Activated CD4-positive, alpha-beta memory T cell treated with anti-CD3 and anti-CD28 coated beads for 36 hours (primary cell): ENCODE measurements at places on chromosomes 2 and 18. TPM values are rescaled to one million over a fixed set of nuclear protein-coding genes. Genes with fewer than 3 reads are reported as not detected.

DNA sequence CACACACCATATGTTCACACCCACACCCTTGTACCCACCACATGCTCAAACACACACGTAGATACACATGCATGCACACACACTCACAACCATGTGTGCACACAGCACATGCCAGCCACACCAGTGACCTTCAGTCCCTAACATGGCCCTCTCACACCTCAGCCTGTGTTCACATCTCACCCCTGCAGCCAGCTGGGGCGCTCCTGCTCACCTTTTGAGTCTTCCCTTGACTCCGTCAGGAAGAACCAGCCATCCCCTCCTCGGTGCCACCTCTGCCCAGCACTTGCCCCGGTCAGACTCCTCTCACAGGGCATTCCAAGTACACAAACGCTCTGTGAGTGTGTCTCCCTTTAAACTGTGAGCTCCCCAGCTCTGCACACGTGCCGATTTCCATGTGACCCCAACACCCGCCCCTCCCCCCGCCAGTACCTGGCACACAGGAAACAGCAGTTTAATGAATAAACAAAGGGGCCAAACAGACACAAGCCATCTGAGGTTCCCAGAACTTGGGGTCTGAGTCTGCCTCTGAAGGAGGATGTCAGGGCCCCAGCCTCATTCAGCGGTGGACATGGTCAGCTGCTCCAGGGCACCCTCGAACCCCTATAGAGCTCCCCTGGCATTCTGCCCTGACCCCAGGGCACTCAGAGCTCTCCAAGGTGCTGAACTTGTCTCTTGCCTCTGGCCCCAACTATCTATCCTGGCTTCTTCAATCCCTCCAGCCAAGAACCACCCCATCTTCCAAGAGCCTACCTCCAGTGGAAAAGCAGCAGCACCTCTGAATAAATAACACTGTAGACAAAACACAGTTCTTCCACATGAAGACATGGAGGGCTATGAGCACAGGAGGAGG, 252.9 kb downstream of the ATAD2B start:
- H3K27me3 ChIP-seq, result no peaks in the 10 kb centered on the region
- no peak overlapping the region for H3K4me3 ChIP-seq
- DNase-seq, result no peak
- H3K36me3 ChIP-seq, result no peaks in the 10 kb centered on the region

Gene LOXHD1
- total RNA-seq, result not detected

DNA sequence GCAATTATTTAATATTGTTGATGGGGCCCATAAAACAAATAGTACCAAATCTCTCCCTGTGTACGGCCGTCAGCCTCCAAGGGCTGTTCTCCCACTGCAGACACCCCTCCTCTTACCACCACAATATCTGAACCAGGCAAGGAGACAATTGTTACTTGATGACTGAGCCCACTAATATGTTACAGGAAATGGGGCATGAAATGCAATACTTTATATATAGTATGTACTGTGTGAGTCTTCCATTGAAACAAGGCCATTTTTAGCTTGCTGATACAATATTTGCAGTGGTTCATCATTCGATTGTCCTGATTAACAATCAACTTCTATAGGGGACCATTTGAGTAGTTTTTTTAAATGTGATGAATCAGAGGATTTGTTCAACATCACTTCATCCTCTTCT, 307.3 kb downstream of the GBX2 start:
- no peak overlapping the region for H3K27ac ChIP-seq
- H3K36me3 ChIP-seq, result no peaks in the 10 kb centered on the region
- H3K4me3 ChIP-seq, result no peak overlapping the region
- no peak for DNase-seq

Gene SOWAHC
- total RNA-seq, result 0.97 TPM

- peaks cover 45% of the 10 kb centered on the region for H3K36me3 ChIP-seq
- no peak overlapping the region for H3K27ac ChIP-seq
- H3K27me3 ChIP-seq, result no peaks in the 10 kb centered on the region
These were observed 58.7 kb downstream of the ABCG8 start for GRCh38 chr2:43897492-43897891.

Gene C2orf92
- total RNA-seq, result 4.8 TPM

GRCh38 chr2:45172142-45172541, 162.9 kb upstream of the SIX2 start:
- H3K27me3 ChIP-seq, result peaks cover 51% of the 10 kb centered on the region
- H3K4me1 ChIP-seq, result peaks cover 4% of the 10 kb centered on the region
- no peak for DNase-seq
- no peak overlapping the region for H3K27ac ChIP-seq

GRCh38 chr2:146678516-146678915, 1166.3 kb upstream of the ACVR2A start:
- H3K36me3 ChIP-seq, result no peaks in the 10 kb centered on the region
- H3K4me1 ChIP-seq, result no peaks in the 10 kb centered on the region
- no peak for DNase-seq
- H3K27me3 ChIP-seq, result no peaks in the 10 kb centered on the region

DNA sequence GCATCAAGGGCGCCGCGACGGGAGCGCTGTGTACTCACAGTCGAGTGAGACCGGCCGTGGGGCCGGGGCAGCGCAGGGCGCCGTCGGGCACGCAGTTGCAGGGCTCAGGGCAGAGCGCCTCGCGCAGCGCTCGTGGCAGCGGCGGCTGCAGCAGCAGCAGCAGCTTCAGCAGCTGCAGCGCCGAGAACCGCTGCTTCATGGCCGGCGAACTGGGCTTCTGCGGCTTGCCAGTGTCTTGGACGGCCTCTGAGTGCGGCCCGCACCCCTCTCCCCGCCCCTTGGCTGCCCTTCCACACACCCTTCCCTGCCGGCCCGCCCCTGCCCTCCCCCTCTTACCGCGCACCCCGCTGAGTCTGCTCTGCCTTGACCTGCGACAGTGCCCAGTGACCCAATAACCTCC, at the start of gene LHCGR:
Gene LHCGR, minus strand, starts transcription at position 252 of the 400 bp plus-strand sequence. Its CDS starts 53 bp downstream, at position 199.
- no peaks in the 10 kb centered on the region for H3K4me1 ChIP-seq
- no peaks in the 10 kb centered on the region for H3K36me3 ChIP-seq
- DNase-seq, result no peak
- peaks cover 18% of the 10 kb centered on the region for H3K27me3 ChIP-seq

- no peaks in the 10 kb centered on the region for H3K27me3 ChIP-seq
- H3K4me3 ChIP-seq, result peak overlapping the region; percentile 94
- peak overlapping the region; percentile 84 for H3K27ac ChIP-seq
- H3K4me1 ChIP-seq, result peaks cover 36% of the 10 kb centered on the region
- H3K36me3 ChIP-seq, result peaks cover 19% of the 10 kb centered on the region
- DNase-seq, result peak; percentile 73
These were observed 302 bp downstream of the TXNL4A start for GRCh38 chr18:79988071-79988450.

Gene ASAP2
- 0.97 TPM for total RNA-seq

Gene NEURL3
- total RNA-seq, result 1.1 TPM

Gene ACTG2
- not detected for total RNA-seq

GRCh38 chr18:13370995-13371625, 152.6 kb downstream of the LDLRAD4 start:
- H3K36me3 ChIP-seq, result no peaks in the 10 kb centered on the region
- peak; percentile 4 for DNase-seq
- peaks cover 50% of the 10 kb centered on the region for H3K4me1 ChIP-seq
- no peak overlapping the region for H3K27ac ChIP-seq
- no peaks in the 10 kb centered on the region for H3K27me3 ChIP-seq

DNA sequence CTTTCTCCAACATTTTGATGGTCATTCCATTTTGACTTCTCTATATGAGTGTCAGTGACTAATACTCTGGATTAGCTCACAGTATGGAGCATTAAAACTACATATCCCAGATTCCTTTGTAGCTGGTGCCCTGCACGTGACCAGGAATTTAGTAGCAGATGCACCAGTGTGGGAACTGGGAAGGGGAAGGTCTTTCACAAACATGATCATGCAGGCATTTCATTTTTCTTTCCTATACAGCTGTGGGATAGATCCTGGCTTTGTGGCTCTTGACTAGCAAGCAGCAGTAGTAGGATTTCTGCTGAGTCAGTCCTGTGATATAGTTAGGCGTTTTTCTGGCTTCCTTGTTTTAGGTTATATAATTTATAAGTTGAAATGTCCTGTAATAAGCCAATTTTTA, 971.0 kb upstream of the CDH2 start:
- no peak for DNase-seq
- no peak overlapping the region for H3K27ac ChIP-seq
- H3K4me1 ChIP-seq, result no peaks in the 10 kb centered on the region
- no peaks in the 10 kb centered on the region for H3K36me3 ChIP-seq
- no peak overlapping the region for H3K4me3 ChIP-seq

GRCh38 chr2:169702996-169703395, 8.7 kb downstream of the PHOSPHO2 start:
- no peak for DNase-seq
- no peaks in the 10 kb centered on the region for H3K4me1 ChIP-seq
- no peak overlapping the region for H3K27ac ChIP-seq
- H3K27me3 ChIP-seq, result no peaks in the 10 kb centered on the region
- no peak overlapping the region for H3K4me3 ChIP-seq

- H3K4me3 ChIP-seq, result no peak overlapping the region
- peaks cover 45% of the 10 kb centered on the region for H3K36me3 ChIP-seq
- H3K27me3 ChIP-seq, result no peaks in the 10 kb centered on the region
- no peak for DNase-seq
- no peak overlapping the region for H3K27ac ChIP-seq
These were observed 4.8 kb downstream of the GCFC2 start for GRCh38 chr2:75705921-75706320.

DNA sequence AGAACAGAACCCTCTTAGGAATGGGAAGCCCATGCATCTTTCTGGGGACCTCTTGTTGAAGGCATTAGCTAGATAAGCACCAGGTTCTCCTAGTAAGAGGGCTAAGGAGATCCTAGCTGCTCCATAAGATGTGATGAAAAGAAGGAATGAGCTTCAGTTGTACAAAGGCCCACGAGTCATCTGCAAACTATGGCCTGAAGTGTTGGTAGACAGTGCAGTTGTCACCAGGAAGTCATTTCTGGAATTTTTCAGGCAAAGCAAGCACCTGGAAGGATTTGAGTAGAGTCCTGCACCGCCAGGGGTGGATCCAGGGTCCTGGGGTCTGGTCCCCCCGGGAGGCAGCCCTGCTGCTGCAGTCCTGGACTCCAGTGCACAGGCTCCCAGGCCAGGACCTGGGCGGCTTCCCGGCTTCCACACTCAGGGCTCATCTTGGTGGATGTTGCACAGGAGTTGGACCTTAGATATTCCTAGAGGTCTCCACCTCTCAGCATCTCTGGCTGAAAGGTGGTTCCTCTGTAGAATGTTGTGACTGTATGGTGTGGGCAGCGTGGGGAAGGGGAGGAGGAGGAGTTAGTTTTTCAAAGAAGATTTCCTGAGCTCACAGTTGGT, 85.3 kb downstream of the LDLRAD4 start:
- no peak overlapping the region for H3K27ac ChIP-seq
- no peak for DNase-seq
- no peaks in the 10 kb centered on the region for H3K27me3 ChIP-seq
- no peaks in the 10 kb centered on the region for H3K36me3 ChIP-seq

- H3K27ac ChIP-seq, result peak overlapping the region; percentile 95
- peaks cover 69% of the 10 kb centered on the region for H3K4me1 ChIP-seq
- peaks cover 53% of the 10 kb centered on the region for H3K36me3 ChIP-seq
- peak; percentile 43 for DNase-seq
- no peaks in the 10 kb centered on the region for H3K27me3 ChIP-seq
These were observed 33.7 kb upstream of the WIPF1 start for GRCh38 chr2:174631009-174631981.

GRCh38 chr2:10159086-10159485, 36.5 kb downstream of the RRM2 start:
- H3K27ac ChIP-seq, result no peak overlapping the region
- H3K4me1 ChIP-seq, result peaks cover 8% of the 10 kb centered on the region
- DNase-seq, result no peak
- H3K4me3 ChIP-seq, result peak overlapping the region; percentile 25
- peaks cover 8% of the 10 kb centered on the region for H3K36me3 ChIP-seq
- no peaks in the 10 kb centered on the region for H3K27me3 ChIP-seq

GRCh38 chr2:64234150-64234549, 89.9 kb upstream of the PELI1 start:
- peaks cover 6% of the 10 kb centered on the region for H3K4me1 ChIP-seq
- peaks cover 6% of the 10 kb centered on the region for H3K36me3 ChIP-seq
- H3K27ac ChIP-seq, result no peak overlapping the region
- DNase-seq, result no peak
- H3K4me3 ChIP-seq, result no peak overlapping the region

GRCh38 chr2:189659734-189660133, 1.5 kb upstream of the ASNSD1 start:
- H3K36me3 ChIP-seq, result peaks cover 3% of the 10 kb centered on the region
- H3K4me1 ChIP-seq, result peaks cover 48% of the 10 kb centered on the region
- peak overlapping the region; percentile 40 for H3K27ac ChIP-seq
- no peak for DNase-seq
- H3K27me3 ChIP-seq, result no peaks in the 10 kb centered on the region

- no peaks in the 10 kb centered on the region for H3K4me1 ChIP-seq
- no peaks in the 10 kb centered on the region for H3K36me3 ChIP-seq
- no peaks in the 10 kb centered on the region for H3K27me3 ChIP-seq
- H3K4me3 ChIP-seq, result no peak overlapping the region
- H3K27ac ChIP-seq, result no peak overlapping the region
- no peak for DNase-seq
These were observed 11.0 kb upstream of the GAREM2 start for GRCh38 chr2:26161926-26162325.

Gene NT5DC4
- not detected for total RNA-seq

DNA sequence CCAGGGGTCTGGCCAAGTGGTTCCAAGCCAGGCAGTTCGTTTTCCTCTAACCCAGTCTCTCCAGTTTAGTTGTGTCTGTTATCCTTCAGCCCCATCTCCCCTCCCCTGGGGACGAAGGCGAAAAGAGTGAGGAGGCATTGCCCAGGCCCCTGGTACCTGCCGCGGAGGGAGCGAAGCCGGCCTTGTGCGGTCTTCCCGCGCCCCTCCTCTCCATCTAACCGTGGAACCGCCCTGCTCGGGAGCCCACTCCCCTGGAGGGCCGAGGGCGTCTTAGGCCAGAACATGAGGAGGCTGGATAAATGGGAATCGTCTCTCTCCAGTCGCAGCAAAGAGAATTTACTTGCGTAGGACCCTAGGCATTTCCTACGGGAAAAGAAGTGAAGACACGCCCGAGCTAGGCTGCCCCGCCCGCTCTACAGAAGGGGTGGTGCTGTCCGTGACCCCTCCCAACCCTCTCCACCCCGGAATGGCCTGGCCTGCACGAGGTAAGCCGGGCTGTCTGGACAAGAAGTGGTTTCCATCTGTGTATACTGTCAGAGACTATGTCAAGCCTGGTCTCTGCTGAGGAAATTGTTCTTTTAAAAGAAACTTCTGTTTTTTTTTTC, 156.2 kb downstream of the MIB1 start:
- no peak overlapping the region for H3K27ac ChIP-seq
- H3K4me3 ChIP-seq, result no peak overlapping the region
- no peak for DNase-seq
- no peaks in the 10 kb centered on the region for H3K36me3 ChIP-seq

GRCh38 chr2:238114331-238114841, 14.2 kb downstream of the ESPNL start:
- H3K4me3 ChIP-seq, result no peak overlapping the region
- H3K27me3 ChIP-seq, result peaks cover 9% of the 10 kb centered on the region
- H3K36me3 ChIP-seq, result peaks cover 2% of the 10 kb centered on the region
- H3K4me1 ChIP-seq, result no peaks in the 10 kb centered on the region
- no peak for DNase-seq

Gene UBE2E3
- 34.1 TPM for total RNA-seq

DNA sequence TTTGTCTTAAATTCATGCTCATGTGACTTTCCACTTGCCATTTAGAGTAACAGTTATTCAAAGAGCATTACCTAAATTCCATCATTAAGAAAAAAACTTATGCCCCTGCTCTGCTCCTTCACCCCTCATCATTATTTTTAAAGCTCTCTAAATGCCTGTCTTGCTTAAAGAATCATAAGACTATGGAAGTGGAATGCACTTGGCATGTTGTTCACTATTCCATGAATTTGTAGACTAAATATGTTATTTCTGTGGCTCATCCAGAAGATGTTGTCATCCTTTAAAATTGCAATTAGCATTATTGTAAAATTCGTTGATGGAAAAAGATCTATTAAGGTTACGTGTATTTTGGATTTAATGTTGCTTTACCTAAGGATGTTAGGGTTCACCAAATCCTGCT, 61.8 kb downstream of the FMNL2 start:
- H3K27ac ChIP-seq, result no peak overlapping the region
- no peak overlapping the region for H3K4me3 ChIP-seq
- no peak for DNase-seq
- no peaks in the 10 kb centered on the region for H3K36me3 ChIP-seq
- peaks cover 7% of the 10 kb centered on the region for H3K4me1 ChIP-seq
